ENCODE measurements at places on chromosomes 1 and 21. TPM values are rescaled to one million over a fixed set of nuclear protein-coding genes. Genes with fewer than 3 reads are reported as not detected.

DNA sequence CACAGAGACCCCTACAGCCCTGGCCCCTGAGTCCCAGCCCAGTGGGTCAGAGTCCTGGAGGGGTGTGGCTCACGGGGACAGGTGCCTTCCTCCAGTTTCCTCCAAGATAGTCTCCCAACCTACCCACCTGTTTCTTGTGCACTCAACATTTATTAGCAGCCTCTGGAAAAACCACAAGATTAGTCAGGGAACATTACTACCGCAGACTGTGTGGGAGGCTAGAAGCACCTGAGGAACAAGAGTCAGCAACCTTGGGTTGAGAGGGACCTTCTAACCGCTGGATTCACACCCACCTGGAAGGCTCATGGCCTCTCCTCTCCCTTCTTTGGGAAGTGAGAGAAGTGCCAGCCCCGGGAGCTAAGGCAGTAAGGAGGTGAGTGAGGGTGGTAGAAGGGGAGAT is 22.5 kb upstream of the IKBKE start:
- no peak for DNase-seq

DNA sequence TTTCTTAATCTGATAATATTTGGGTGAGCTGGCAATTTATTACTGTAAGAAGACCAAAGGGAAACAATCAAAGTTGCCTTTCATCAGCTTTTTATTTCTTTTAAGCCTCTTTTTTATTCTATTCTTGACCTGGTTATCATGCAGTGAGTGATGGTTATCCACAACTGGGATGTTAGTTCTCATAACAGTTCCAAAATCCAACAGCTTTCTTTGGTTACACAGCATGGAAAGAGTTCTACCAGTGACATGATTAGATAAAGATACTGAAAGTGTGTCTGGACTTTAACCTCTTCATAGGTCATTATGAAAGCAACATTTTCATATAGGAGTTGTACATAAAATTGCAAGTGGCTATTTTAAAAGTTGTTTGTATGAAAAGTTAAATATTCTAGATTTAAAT is 163.0 kb downstream of the SYT2 start:
- no peak for DNase-seq

GRCh38 chr1:172393354-172393753 is 27.1 kb upstream of the C1orf105 start:
- no peak for DNase-seq

DNA sequence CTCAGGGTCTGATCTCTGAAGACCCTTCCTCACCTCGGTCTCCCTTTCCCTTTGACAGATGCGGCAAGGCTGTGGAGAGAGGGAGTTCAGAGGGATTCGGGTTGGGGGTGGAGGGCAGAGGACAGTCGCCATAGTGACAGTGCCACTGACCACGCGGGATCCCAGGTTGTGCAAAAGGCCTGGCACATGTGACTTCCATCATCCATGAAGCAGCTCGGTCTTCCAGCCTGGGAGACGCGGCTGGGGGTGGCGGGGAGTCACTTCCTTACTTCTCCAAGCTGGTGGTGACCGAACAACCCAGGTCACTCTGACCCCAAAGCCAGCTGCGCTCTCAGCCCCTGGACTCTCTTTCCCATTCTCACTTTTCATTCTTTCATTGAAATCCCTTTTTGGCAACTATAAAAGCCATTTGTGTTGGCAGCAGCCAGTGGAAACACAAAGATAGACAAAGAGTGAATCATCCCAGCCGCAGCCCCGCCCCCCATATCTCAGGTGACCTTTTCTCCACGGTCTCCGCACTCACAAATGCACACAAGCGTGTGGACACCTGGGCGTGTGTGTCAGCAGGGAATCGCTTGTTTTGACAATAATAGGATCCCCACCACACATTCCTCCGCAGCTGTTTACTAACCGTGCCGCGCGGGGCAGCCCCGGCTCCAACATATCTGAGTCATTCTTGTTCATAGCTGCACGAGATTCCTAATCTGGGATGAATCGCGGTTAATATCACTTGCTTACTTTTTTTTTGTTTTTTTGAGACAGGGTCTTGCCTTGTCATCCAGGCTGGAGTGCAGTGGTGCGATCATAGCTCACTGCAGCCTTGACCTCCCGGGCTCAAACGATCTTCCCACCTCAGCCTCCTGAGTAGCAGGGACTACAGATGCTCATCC is 68.3 kb downstream of the DHRS3 start:
- peak; percentile 97 for DNase-seq

- peak; percentile 99 for DNase-seq
Observed at GRCh38 chr21:45011911-45012661, 62.3 kb upstream of the ADARB1 start.

GRCh38 chr1:212295579-212295978 is 10.4 kb downstream of the PPP2R5A start:
- no peak for DNase-seq

- DNase-seq = no peak
Observed at GRCh38 chr1:115091572-115091971, 2.3 kb upstream of the TSPAN2 start.

DNA sequence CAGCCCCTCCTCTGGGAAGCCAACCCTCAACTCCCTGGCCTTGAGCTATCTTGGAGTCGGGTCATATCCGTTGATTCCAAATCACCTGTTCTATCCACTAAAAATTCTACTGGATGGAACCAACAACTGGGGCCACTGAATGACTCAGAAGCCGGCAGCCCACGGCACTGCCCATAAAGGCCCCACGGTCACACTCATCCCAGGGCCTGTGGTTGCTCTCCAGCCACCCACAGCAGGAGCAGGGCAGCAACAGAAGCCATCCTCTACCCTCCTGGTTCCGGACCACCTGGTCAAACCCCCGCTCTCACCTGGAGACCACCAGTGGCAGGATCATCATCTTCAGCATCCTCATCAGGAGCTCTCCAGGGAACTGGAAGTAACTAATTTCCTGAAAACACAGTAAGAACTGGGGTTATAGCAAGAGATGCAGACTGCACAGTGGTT is 8.4 kb downstream of the SLC1A7 start:
- DNase-seq = no peak

- DNase-seq = no peak
Observed at GRCh38 chr1:157287462-157287861, 149.3 kb upstream of the ETV3 start.

DNA sequence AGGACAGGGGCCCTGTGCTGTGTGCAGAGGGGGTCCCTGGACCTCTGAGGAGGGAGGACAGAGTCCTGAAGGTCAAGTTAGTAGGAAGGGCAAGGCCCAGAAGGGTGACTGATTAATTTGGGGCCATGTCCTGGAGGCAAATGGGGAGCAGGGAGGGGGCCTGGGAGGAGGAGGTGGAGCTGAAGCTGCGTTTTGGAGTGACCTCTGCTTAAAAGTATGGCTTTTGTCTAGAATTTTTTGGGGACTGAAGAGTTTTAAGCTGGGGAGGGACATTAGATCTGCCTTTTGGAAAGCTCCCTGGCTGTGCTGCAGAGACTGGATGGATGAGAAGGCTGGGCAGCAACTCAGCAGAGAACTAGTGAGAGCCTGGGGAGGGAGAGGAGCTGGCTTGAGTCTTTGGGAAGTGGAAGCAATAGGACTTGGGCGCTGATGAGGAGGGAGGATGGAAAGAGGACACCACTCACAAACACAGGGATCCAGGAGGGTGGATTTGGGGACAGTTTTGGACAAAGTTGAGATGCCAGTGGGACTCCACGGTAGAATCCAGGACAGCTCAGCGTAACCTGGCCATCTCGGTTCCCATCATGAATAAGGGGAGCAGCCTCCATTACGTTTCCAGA is 52.9 kb downstream of the ACBD3 start:
- peak; percentile 53 for DNase-seq

The SYNC gene
- 129 TPM for total RNA-seq

The SPRR3 gene
- total RNA-seq = not detected

The LAMB3 gene
- total RNA-seq = 9.7 TPM

The NLRP3 gene
- 0.36 TPM for total RNA-seq

The IFFO2 gene
- 6.8 TPM for total RNA-seq

The PRRC2C gene
- 40.5 TPM for total RNA-seq
